ENCODE measurements at places on chromosomes 6 and 20. TPM values are rescaled to one million over a fixed set of nuclear protein-coding genes. Genes with fewer than 3 reads are reported as not detected.

PDYN gene
- 17.3 TPM for polyA plus RNA-seq

ARFGEF2 gene
- polyA plus RNA-seq, result 21.7 TPM

HSD17B8 gene
- 10.3 TPM for polyA plus RNA-seq

HLA-DQB1 gene
- not detected for polyA plus RNA-seq

SYS1 gene
- polyA plus RNA-seq, result 15.8 TPM

FUT9 gene
- 18.5 TPM for polyA plus RNA-seq

FOXQ1 gene
- polyA plus RNA-seq, result not detected

C6orf118 gene
- 5.2 TPM for polyA plus RNA-seq

THBD gene
- not detected for polyA plus RNA-seq

SLC32A1 gene
- 40.0 TPM for polyA plus RNA-seq

SIRPA gene
- 6.7 TPM for polyA plus RNA-seq

FAM162B gene
- not detected for polyA plus RNA-seq

SLC22A3 gene
- not detected for polyA plus RNA-seq

TAGAP gene
- not detected for polyA plus RNA-seq

BCAS4 gene
- polyA plus RNA-seq, result 37.6 TPM

CLPSL2 gene
- polyA plus RNA-seq, result not detected

DDO gene
- polyA plus RNA-seq, result not detected

CST2 gene
- not detected for polyA plus RNA-seq

TEAD3 gene
- polyA plus RNA-seq, result 0.10 TPM

FAXC gene
- polyA plus RNA-seq, result 130 TPM

TFAP2D gene
- not detected for polyA plus RNA-seq

MLIP gene
- polyA plus RNA-seq, result not detected

ABHD16B gene
- not detected for polyA plus RNA-seq

Data from neural cell (in vitro differentiated cells).